Placental epithelial cell (primary cell): ENCODE measurements at places on chromosomes 13 and 19. TPM values are rescaled to one million over a fixed set of nuclear protein-coding genes. Genes with fewer than 3 reads are reported as not detected.

NECTIN2 gene
- 97.9 and 98.9 TPM in 2 replicates for total RNA-seq

ZNF600 gene
- 7.8 and 9.4 TPM in 2 replicates for total RNA-seq

OVOL3 gene
- total RNA-seq = not detected in 2 replicates

ZNF497 gene
- 3.3 and 3.9 TPM in 2 replicates for total RNA-seq

FCAR gene
- total RNA-seq = not detected in 2 replicates

IGSF23 gene
- total RNA-seq = not detected in 2 replicates

SHISA2 gene
- total RNA-seq = 16.6 and 25.1 TPM in 2 replicates

ATP7B gene
- 18.2 and 26.3 TPM in 2 replicates for total RNA-seq

CCDC70 gene
- not detected in 2 replicates for total RNA-seq

MCEMP1 gene
- not detected in 2 replicates for total RNA-seq
